Stimulated activated CD8-positive, alpha-beta memory T cell treated with anti-CD3 and anti-CD28 coated beads, Interleukin-15, amount 100 ng/mL, for 48 hours (primary cell): ENCODE measurements at places on chromosomes 6 and 20.

DNA sequence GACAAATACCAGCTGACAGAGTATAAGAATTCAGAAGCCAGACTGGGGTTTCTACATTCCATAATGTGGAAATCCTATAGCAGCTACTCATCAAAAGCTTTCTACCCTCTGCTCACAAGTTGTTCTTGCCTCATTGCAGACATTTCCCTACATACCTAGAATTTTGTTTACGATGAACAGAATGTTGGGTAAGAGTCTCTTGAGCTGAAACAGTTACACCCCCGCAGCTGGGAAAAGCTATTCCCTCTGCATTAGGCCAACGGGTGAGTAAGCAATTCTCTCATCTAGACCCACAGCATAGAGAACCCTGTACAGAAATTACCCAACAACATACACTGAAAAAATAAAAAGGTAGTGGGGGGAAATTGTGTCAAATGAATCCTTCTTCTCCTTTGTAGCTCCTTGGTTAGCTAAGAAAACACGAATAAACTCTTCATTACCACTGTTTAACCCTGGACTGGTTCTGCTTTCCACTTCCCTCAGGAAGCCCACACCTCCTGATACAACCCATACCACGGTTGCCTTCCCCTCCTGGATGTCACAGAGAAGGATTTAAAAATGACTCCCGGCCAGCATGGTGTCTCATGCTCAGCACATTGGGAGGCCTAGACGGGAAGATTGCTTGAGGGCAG lies 215.0 kb upstream of the SHLD1 start:
- no peak for DNase-seq

DNA sequence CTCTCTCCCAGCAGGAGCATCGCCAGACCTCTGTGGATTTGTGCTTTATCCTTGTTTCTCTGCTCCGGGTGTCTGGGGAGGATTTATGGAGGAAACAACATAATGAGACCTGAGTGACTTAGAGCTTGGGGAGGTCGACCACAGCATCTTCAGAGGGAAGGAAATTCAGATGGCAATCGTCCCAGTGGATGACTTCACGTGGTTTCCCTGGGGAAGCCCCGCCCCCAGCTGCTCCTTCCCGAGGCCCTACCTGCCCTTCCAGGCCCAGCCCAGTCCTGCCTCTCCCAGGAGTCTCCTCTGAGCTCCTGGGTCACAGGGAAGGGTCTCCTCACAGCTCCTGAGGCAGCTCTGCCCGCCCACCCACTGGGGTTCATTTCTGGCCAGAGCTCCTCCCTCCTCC lies 430.3 kb upstream of the SULF2 start:
- DNase-seq: no peak

- no peak for DNase-seq
Measured at GRCh38 chr20:9531581-9531980, 17.2 kb downstream of the LAMP5 start.

- DNase-seq: no peak
Measured at GRCh38 chr6:165008971-165009370, 300.4 kb downstream of the C6orf118 start.

DNA sequence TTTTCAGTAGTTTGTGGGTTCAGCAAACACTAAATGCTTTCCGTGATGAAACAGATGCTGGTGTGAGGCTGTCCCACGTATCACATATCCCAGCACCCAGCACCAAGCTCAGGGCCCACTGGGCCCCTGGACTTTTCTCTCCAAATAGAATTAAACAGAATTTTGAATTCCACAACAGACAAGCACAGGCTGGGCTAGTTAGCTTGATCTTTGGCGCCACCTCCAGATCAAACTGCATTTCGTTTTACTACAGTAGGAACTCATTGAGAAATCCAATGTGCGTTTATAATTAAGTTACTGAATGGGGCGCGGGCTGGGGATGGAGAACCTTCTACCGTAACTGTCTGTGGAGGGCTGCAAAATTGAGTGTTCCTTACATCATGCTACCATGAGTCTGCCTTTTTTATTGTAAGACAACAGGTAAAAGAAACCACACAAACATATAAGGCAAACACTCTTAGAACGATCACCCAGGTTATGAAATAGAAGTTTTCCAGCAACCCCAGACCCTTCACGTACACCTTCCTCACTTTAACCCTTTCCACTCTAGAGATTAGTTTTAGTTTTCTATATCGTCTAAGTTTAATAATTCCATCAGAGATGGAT lies 107.8 kb downstream of the ZFP64 start:
- no peak for DNase-seq

DNA sequence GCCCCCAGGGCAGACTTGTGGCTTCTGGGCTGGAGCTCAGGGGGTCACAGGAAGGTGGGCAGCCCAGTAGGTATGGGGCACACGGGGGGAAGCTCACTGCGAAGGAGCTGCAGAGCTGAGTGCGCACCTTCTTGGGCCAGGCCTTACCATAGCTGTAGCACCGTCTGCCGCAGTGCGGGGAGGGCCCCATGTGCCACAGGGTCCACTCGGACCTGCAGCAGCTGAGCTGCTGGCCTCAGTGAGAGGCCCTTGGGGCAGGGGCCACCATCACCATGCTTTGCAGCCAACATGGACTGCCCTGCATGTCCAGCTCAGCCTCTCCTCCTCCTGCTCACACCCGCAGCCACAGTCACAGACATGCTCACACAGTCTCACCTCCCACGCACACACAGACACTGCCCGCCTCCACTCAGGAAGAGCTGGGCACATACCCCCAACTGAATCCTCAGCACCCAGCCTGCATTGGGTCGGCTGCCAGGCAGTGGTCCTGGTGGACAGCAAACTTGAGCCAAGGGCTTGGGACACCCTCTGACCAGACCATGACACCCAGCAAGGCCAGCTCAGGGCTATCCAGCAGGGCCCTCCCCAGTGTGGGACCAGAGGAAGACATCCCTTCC lies 35.3 kb downstream of the YTHDF1 start:
- no peak for DNase-seq

GRCh38 chr6:100001915-100002388 lies 7.9 kb upstream of the MCHR2 start:
- no peak for DNase-seq

DNA sequence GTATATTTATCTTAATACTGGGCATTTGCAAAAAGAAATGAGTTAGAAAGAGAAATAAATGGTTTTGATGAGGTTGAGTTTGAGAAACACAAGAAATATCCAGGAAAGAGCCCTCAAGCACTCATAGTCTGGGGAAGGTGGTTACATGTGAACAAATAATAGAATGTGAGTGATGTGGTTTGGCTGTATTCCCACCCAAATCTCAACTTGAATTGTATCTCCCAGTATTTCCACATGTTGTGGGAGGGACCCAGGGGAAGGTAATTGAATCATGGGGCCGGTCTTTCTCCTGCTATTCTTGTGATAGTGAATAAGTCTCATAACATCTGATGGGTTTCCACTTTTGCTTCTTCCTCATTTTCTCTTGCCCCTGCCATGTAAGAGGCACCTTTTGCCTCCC lies 334.1 kb downstream of the COL12A1 start:
- DNase-seq: no peak

DNA sequence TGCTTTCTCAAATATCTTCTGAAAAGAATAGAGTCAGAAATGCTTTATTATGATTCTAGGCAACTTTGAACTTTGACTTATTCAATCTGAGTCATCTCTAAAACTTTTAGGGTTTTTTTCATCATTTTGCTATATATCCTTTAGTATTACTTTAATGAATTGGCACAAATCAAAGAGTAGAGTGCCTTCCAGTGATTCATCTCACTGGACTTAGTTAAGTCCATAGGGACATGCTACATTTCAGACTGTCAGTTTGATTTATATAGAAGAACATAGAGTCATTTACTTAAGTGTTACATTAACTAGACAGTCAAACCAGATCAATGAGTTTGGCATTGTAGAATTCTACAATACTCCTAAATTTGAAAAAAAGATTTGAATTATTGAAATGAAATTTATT lies 1235.7 kb upstream of the MAP3K7 start:
- DNase-seq: no peak

DNA sequence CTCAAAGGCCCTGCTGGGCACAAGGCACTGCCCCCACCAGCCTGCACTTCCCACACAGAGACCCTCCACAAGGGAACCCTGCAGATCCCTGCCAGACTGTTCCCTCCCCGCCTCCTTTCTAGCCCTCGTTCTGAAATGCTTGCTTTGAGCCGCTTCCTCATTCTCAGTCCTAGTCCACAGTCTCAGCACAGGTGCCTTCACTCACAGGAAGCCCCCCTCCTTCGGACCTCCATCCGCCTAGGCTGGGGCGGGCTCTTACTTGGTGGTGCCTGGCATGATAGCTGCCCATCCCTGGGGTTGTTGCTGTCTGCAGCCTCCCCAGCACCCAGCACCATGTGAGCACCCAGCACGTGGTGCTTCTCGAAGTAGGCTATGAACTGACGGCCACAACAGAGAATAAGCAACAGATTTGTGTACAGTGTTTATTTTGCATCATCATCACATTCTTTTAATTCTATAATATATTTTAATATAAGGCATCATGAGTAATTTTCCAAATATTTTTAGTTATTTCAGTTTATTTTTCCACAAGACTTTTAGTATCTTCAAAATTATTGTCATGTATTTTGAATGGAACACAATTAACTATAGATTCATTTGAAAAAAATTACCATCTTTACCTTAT lies 12.3 kb downstream of the CST5 start:
- DNase-seq: no peak

DNA sequence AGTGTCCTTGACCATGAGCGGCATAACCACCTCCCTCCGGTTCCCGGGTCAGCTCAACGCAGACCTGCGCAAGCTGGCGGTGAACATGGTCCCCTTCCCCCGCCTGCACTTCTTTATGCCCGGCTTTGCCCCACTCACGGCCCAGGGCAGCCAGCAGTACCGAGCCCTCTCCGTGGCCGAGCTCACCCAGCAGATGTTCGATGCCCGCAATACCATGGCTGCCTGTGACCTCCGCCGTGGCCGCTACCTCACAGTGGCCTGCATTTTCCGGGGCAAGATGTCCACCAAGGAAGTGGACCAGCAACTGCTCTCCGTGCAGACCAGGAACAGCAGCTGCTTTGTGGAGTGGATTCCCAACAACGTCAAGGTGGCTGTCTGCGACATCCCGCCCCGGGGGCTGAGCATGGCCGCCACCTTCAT lies 4.9 kb downstream of the TUBB1 start:
- no peak for DNase-seq

DNA sequence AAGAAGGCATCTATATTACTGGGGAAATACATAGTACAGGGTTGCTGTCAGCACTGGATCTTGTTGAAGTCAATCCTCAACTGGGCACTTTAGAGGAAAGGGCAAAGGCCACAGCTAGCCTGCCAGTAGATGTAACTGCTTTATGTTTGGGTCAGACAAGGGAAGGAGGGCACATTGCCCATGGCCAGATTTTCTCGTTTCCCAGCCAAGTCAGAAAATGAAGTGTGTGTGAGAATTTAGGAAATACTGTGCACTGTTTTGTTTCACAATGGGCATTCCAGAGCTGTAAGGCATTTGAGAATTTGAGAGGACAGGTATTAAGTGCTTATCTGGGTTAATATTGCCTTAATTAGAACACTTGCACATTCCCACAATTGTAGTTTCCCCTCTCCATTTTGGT lies 183.9 kb upstream of the MCHR2 start:
- DNase-seq: no peak

- DNase-seq: no peak
Measured at GRCh38 chr6:161274898-161275297, 1.0 kb upstream of the AGPAT4 start.

- DNase-seq: no peak
Measured at GRCh38 chr6:83767033-83767432, 58.1 kb upstream of the SNAP91 start.

- DNase-seq: no peak
Measured at GRCh38 chr6:153117986-153118879, 12.8 kb downstream of the RGS17 start.

DNA sequence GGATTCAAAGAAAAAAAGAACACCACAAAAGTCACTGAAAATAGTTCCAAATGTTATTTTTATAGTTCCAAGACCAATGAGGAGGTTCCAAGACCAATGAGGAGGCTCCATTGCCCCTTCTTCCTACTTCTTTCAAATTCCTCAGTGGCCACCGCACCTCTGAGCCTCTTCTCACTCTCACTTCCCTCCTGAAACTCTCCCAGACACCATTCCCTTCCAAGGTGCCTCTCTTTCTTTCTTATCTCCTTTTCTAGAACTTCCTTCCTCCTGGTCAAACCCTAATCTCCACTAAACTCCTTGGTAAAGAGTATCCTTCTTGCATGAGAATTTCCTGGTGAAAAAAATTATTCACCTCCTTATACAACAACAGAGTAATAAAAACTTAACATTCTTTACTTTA lies 20.4 kb upstream of the MCUR1 start:
- DNase-seq: no peak

DNA sequence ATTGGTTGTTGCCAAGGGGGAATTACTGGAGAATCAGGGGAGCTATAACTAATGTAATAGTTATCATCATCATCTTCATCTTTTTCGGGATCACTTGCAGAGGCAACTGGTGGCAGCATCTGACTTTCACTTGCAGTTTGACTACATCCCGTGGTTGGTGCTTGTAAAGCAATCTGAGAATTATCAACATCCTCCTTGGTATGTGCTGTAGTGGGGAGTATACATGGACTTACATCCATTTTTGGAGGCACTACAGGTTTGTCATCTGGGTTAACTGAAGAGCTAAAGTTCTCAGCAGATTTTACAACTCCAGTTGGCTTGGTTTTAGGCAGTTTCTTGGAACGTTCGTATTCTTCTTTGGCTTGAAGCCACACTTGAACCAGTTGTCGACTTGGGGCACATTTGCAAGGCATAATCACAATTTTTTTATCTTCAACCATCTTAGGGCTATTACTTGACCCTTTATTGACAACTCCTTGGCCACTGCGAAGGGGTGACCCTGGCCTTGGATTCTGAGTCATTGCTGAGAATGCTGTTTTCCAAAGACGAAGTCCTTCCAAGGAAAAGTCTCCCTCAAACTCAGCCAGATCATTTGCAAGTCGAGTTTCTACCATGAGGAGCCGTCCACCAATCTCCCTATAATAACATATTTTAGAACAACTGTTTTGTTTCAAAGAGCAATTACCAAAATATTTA lies 115.5 kb downstream of the REV3L start:
- no peak for DNase-seq

DNA sequence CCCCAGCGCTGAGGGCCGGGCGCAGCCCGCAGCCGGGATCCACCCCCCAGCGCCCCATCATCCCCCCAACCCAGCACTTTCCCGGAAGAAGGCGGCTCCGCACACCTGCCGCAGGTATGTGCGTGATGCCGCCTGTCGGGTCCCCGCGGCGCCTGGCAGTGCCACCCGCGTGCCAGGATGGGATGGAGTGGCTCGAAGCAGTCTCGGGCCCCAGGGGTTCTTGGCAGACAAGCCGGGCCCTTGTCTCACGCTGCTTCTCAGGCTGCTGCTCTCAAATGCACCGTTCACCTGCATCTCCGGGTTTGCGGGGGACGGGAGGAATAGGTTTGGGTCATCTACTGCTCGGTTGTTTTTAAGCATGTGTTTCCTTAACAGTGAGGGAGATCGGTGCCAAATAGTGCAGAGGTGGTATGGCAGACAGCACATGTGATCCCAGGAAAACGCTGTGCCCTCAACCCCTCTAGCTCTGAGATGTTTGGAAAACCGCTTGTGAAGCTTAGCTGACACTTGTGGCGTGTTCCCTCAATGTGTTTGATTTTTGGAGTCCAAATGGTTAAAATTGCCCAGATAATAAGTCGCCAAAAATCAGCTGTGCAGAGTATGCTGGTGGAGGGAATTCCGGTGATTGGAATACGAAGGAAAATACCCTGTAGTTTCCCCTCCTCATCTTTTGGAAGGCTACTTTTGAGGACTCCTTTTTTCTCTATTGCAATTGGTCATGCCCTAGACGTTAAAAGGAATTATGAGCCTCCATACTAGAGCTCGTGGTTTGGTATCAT lies 926 bp downstream of the MYLIP start:
- DNase-seq: no peak
